H4 (cell line): ENCODE measurements at places on chromosomes 13 and 19. TPM values are rescaled to one million over a fixed set of nuclear protein-coding genes. Genes with fewer than 3 reads are reported as not detected.

DNA sequence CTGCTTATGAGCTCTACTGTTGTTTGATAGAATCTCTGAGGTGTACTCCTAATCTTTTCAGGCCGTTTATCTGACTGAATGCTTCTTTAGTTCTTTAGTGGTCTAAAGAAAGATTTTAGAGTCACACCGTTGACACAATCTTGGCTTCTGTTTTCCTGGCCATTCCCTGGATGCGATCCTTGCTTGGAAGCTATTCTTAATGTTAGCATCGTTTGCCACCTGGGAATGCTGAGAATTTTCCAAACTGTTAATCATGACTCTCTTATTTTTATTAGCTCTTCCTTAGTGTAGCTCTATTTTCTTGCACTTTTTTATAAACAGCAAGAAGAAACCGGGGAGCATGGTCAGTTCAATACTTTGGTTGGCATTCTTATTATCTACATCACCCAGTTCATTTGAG lies 281.0 kb upstream of the PCDH20 start:
- DNase-seq = no peak

- no peak for DNase-seq
Measured at GRCh38 chr13:31521435-31521834, 217.9 kb upstream of the RXFP2 start.

DNA sequence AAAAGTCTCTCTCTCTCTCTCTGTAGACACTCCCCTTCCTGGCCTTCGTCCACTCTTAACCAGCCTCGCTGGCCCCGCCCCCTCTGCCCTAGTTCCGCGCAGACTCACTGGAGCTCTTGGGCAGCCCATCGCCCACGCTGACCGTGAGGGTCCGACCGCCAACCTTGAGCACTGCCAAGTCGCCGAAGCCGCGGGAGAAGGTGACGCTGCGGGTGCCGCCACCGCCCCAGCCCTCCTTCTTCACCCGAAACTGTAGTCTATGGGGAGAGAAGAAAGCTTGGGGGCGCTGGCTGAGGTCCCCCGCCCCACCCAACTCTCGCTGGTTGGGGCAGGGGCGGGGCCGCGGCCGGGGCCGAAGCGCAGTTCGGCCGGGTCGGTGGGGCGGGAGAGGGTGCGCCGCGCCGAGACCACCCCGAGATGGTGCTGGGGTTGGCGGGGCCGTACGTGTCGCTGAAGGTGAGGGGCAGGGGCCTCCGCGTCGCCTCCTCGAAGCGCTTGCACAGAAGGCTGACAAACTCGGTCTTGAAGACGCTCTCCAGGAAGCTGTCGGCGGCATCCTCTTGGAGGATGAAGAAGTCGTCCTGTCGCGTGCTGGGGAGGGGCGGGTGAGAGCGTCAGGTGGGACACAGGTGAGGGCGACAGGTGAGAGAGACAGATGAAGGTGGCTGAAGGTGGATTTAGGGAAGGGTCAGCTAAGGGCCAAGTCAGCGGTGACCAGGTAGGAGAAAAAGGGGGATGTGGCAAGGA lies 12.6 kb upstream of the ZNF414 start:
- peak; percentile 94 for DNase-seq

The SIGLEC8 gene
- total RNA-seq = not detected in 2 replicates

DNA sequence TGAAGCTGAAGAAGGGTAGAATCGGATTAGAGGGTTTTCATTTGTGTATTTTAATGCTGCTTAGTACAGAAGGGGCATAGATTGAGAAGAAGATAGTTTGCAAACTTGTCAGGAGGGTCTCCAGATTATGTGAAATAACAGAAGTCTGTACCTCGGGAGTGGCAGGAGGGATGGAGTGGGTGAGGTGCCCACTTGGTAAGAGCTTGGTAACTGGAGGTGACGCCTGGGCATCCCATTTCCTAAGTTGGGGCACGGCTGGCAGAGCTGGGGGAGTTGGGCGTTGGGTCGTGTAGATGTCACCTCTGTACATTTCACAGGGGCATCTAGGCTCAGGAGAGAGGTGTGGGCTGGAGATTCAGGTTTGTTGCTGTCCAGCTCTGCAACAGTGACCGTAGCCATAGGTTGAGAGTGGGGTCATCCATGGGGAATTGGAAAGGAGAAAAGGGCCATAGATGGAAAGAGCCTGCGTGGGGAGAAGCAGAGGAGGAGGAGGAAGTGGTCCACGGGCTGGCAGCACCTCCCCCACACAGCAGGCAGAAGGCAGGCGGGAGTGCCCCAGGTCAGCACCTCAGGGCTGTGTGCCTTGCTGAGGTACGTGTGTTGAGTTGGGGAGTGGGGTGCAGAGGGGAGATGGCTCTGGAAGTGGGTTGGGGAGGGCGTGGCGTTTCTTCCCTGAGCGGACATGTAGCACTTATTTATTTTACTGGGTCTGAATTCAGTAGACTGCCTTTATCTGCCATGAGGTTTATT lies 31.2 kb downstream of the MPHOSPH8 start:
- DNase-seq = no peak

The GET3 gene
- total RNA-seq = 85.4 and 94.4 TPM in 2 replicates

The C1QTNF9 gene
- total RNA-seq = not detected in 2 replicates

DNA sequence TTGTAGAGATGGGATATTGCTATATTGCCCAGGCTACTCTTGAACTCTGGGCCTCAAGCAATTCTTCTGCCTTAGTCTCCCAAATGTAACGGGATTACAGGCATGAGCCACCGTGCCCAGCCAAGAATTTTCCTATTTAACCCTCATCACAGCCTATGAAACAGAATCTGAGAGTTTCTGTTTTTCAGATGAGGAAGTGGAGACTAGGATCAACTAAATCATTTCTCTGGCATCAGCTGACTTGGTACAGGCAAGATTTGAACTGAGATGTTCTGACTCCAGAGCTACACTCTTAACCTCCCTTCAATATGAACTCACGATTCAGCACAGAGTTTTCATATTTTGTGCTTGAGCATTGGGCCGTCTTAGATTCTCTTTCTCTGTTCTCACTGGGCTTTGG lies 8.1 kb downstream of the ZNF460 start:
- no peak for DNase-seq

The ADPRHL1 gene
- 0.23 and 1.3 TPM in 2 replicates for total RNA-seq

The ZNF583 gene
- 10.6 and 12.4 TPM in 2 replicates for total RNA-seq

The BRCA2 gene
- total RNA-seq = 3.3 and 8.1 TPM in 2 replicates

The TJP3 gene
- 1.5 TPM in 1 of 2 replicates, not detected in the other for total RNA-seq

The LHB gene
- not detected in 2 replicates for total RNA-seq

The ZNF606 gene
- 6.5 and 7.7 TPM in 2 replicates for total RNA-seq

DNA sequence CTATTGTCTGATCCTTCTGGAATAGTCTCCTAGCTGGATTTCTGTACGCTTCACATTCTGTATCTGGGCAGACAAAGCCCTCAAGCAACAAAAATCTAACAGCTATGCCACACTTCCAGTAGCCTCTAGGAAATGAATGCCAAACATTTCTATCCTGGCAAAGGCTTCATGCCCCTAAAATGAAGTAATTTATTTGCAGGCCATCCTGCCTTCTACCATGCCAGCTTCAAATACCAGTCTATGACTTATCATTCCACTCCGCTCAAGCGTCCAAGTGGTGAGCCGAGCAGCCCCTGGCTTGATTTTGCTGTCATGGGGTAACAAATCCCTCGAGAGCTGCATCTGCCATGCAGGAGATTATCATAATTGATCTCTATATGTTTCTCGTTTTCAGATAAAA lies 86.9 kb downstream of the LHFPL6 start:
- no peak for DNase-seq

The BLVRB gene
- total RNA-seq = 433 and 572 TPM in 2 replicates

The ZNF221 gene
- total RNA-seq = 1.1 and 1.8 TPM in 2 replicates

The LSR gene
- total RNA-seq = 1.1 and 1.7 TPM in 2 replicates

DNA sequence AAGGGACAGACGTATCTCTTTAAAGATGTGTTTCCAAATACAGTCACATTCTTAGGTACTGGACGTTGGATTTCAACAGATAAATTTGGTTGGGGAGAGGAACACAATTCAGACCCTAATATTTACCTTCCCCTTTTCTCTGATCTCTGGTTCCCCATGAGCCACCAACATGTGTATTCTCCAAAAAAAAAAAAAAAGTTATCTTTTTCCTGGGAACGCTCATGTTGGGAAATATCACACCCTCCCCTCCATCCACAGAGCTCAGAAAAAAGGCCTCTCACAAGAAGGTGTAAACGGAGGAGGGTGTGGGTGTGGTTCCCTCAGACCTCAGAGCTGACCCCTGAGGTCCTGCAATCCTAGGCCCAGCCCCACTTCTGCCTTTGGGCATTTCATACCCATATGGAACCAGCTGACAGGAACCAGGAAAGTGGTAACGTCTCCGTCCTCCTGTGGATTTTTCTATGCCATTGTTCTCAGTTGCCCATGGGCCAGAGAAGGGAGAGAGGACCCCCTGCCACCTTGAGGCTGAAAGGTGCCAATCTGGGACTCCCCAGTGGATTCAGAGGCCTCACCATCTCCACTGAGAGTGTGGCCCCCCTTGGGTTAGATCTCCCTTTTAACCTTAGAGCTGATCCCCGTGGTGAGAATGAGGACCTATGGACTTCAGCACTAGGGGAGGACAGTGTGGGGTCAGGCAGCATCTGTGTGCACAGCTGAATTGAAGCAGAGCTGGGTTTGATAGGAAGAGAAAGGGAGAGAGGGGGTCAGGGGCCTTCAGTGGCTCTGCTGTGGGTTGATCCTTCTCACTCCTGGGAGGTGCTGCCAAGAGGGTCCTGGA lies 8.4 kb upstream of the SIGLEC12 start:
- DNase-seq = no peak

- DNase-seq = no peak
Measured at GRCh38 chr13:101869553-101869952, 417.1 kb downstream of the ITGBL1 start.

The DENND1C gene
- 0.19 TPM in 1 of 2 replicates, not detected in the other for total RNA-seq

The TMEM86B gene
- total RNA-seq = 0.81 TPM in 1 of 2 replicates, not detected in the other

DNA sequence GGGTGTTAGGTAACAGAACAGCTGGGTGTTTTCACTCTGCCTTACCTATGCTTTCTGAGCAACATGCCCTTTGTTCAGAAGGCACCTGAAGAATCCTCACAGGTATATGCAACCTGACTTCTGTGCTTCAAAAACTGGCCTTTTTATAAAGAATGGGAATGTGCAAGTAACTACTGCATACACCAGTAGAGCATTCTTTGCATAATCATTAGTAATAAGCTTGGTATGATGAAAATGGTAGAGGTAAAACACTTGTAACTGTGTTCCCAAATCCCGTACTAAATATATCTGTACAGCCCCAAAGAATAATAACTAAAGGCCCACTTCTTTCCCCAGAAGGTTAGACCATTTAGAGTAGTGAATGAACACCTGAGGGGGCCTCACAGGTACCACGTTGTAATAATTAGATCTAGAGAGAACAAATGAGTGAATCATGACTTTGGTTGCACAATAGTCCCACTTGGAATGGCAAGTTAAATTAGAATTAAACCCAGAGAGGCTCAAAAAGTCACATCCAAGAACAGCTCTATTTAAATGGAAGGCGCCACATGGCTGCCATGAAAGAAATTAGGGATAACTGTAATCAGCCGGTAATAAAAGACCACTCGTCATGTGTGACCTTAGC lies 413.9 kb downstream of the KLF12 start:
- DNase-seq = no peak

DNA sequence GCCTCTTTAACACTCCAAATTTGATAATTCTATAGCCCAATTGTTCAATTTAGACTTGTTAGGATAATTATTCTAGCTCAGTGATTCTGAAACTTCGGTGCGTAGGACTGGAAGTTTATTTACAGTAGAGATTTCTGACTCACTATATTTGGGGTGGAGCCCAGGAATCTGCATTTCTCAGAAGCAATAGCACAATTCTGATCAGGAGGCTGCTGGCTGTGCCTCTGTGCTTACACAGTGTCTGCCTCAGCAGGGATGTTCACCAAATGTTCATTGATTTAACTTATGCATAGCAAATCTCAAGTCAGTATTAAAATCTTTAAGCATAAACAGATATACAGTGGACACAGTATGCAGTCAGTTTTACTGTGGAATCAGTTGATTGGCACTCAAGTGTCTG lies 45.8 kb downstream of the ATP8A2 start:
- no peak for DNase-seq

- DNase-seq = no peak
Measured at GRCh38 chr19:10975374-10976130, 14.7 kb downstream of the SMARCA4 start.

GRCh38 chr19:48582168-48582567 lies 24.4 kb upstream of the SPACA4 start:
- DNase-seq = no peak

The KCNJ14 gene
- 0.23 and 0.41 TPM in 2 replicates for total RNA-seq

DNA sequence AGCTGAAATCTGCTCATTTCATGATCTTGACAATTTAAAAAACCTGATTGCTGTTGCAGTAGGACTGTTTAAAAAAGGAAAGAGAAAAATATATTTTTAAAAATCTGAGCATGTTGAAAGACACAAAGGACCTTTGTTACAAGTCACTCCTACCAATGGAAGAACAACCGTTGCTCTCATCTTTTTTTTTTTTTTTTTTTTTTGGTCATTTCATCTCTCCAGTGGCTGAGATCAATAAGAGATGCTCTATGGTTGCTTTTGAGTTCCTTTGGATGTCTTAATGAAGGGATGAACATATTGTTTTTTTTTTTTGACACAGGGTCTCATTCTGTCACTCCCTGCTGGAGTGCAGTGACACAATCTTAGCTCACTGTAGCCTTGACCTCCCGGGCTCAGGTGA lies 29.2 kb downstream of the LRCH1 start:
- no peak for DNase-seq

DNA sequence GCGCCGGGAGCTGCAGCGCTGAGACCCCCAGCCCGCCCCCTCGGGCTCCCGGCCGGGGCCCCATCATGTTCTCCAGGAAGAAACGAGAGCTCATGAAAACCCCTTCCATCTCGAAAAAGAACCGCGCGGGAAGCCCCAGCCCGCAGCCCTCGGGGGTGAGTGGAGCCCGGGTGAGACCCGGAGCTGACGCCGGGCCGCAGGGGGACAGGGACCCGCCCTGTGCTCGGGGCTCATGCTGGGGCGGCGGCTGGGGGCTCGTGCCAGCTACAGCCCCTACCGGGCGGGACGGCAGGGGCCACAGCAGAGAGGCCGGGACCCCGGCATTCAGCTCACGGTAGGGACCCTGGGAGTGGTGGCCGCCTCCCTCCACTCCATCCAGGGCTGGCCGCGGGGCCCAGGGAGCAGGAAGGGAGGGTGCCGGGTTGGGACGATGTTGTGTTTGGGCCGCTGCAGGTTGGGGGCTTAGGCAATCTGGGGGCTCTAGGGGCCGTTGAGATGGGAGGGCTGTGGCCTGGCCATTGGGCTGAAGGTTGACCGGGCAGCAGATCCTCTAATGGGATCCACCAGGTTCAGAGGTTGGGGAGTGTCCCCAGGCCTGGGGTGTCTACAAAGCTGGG lies 482 bp downstream of the ARHGAP45 start:
- no peak for DNase-seq

- no peak for DNase-seq
Measured at GRCh38 chr19:33797802-33798671, 1.4 kb downstream of the KCTD15 start.
